Naive thymus-derived CD4-positive, alpha-beta T cell (primary cell): ENCODE measurements at places on chromosomes 1 and 21. TPM values are rescaled to one million over a fixed set of nuclear protein-coding genes. Genes with fewer than 3 reads are reported as not detected.

The NPPB gene
- total RNA-seq, result not detected

The ITLN2 gene
- total RNA-seq, result not detected

GRCh38 chr1:62436039-62436465 is 797 bp upstream of the USP1 start:
- DNase-seq, result no peak

DNA sequence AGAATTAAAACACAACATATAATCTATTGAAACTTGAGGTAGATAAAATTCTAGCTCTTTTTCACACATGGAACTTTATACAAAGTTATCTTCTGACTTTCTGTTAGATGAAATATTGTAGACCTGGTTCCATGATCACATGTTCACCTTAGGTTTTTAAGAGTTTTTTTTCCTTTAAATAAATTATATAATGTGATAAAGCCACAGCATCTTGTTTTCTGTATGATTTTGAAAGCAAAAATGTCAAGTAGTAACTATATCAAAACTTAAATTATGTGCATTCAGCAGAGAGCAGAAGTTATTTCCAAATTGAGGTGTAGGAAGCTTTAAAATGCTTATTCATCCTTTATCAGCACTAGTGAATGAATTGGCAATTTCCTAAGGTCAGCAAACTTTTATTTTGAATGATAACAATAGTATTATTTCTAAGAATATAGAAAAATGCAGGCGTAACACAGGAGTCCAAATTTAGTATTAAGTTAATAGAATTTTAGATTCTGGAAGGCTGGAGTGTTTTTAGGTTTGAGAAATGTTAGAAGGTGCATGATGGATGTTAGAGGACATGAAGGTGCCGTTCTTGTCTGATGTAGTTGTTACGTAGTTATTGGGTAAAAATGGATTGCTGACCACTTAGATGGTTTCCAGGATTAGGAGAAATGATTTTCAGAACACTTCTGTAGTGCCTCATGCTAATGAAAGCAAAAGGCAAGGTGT is 17.5 kb downstream of the BACH1 start:
- no peak for DNase-seq

- DNase-seq, result peak; percentile 13
Measured at GRCh38 chr1:113042285-113043143, 30.5 kb upstream of the LRIG2 start.

The GBP6 gene
- total RNA-seq, result 0.19 TPM

DNA sequence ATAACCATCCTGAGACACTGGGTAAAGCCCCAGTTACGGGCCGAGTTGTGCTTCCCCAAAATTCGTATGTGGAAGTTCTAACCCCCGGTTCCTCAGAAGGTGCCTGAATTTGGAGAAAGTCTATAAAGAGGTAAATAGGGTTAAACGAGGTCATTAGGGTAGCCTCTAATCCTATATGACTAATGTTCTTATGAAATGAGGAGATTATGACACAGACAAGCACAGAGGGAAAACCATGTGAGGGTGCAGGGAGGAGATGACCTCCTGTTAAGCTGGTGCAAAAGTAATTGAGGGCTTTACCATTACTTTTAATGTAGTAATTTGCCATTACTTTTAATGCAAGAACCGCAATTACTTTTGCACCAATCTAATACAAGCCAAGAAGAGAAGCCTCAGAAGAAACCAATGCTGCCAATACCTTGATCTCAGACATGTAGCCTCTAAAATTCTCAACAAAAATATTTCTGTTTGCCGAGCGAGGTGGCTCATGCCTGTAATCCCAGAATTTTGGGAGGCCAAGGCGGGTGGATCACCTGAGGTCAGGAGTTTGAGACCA is 260.8 kb downstream of the GPATCH2 start:
- no peak for DNase-seq

DNA sequence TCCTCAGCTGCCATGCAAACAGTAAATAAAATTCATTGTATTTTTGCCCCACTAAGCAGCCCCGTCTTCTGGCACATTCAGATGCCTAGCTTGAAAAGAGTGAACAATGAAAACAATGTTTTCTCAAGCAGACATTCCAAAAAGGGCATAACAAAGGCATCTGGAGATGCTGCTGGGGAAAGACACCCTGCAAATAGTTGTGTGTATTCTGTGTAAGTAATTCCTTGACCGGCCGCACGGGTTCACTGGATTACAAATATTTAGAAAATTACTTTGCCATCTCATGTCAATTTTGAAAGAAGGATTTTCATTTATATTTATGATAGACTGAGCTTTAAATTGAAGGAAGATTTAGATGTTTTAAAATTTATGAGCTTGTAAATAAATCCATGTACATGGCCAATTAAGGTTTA is 142.2 kb downstream of the SLC45A1 start:
- DNase-seq, result no peak

The SELENBP1 gene
- total RNA-seq, result not detected in 2 replicates

The PIP5K1A gene
- 68.5 TPM for total RNA-seq

GRCh38 chr1:50103615-50104081 is 5.1 kb upstream of the ELAVL4 start:
- no peak for DNase-seq

DNA sequence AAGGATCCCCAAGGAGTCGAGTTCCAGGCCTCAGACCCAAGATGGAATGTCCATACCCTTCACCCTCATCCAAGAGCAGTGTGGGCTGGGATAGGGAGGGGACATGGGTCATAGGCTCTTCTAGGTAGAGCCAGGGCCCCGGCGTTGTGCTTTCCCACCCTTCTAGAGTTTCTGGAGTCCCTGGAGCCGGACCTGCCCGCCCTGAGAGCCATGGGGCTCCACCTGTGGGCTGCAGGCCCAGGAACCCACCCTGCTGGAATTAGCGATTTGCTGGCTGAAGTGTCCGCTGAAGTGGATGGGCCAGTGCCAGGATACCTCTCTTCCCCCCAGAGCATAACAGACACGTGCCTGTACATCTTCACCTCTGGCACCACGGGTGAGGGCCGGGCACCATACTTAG is 1.1 kb downstream of the SLC27A3 start:
- DNase-seq, result no peak

DNA sequence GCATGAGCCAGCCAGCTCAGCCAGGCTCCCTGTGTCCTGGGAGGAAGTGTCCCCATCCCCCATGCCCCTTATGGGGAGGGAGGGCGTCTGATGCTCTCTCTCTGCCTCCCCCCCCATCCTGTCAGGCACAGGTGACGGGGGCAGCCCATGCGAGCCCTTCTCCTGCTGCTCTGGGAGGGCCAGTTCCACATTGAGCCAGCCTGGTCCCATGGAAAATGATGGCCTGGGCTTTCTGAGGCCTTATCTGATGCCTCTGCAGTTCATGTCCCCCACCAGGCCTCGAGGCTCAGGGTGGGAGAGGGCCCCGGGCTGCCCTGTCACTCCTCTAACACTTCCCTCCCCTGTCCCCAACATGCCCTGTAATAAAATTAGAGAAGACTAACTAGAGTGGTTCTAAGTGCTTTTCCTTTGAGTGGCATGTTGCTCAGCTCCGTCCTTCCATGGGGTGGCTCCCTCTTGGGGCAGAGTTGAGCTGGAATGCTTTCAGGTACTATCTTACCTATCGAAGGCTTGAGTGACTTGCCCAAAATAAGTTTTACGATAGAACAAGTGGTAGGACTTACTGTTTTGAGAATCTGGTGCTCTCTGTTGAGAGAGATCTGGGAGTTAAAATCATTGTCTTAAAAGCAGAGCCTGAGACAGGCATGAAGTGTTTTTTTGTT is 1.8 kb upstream of the MTFR1L start:
- DNase-seq, result no peak

DNA sequence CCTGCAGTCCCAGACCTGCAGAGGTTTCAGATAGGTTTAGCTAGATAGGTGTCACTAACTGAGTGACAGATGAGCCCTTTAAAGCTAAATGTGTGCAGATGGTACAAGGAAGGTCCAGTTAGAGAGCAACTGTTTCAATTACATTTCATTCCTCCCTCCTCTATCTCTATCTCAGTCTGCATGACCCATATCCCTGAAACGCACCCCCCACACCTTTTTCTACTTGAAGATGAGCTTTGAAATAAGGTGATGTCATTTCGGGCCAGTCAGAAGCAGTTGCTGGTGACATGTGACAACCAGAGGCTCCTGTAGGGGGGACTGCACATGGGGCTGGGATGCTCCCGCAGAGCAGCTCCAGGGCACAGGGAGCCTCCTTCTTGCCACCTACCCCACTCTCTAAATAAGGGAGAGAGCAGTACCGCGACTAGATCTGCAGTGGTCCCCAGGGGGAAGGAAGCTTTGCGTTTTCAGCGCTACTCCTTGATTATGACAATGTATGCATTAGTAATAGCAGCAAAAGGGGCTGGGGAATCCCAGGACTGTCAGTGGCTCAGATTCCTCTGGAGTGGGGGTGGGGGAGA is 4.3 kb downstream of the ATP8B2 start:
- DNase-seq, result peak; percentile 43
